ENCODE measurements at places on chromosomes 7 and 10.

- DNase-seq = no peak
Observed at GRCh38 chr7:23472956-23473843, 2.9 kb upstream of the IGF2BP3 start.

GRCh38 chr7:77455321-77455720 is 39.2 kb upstream of the GSAP start:
- DNase-seq = no peak

GRCh38 chr7:132251327-132251659 is 325.0 kb downstream of the PLXNA4 start:
- DNase-seq = no peak

DNA sequence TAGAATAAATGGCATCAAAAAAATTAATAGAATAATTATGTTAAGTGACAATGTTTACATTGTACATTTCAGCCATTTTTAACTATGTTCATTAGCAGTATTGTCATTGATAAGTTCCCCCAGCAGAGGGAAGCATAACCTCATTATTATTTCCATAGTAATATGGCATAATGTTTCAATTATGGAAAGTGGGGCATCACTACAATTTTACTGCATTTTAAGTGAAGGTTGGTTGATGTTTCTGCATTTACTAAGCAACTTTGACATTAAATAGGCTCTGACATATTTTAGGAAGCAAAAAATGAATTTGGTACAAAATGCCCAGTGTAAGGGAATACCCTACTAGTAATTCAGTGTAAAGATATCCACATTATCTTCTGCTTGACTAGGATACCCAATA is 218.3 kb downstream of the SEMA3A start:
- no peak for DNase-seq

- no peak for DNase-seq
Observed at GRCh38 chr7:159020987-159021386, 123.7 kb downstream of the VIPR2 start.

DNA sequence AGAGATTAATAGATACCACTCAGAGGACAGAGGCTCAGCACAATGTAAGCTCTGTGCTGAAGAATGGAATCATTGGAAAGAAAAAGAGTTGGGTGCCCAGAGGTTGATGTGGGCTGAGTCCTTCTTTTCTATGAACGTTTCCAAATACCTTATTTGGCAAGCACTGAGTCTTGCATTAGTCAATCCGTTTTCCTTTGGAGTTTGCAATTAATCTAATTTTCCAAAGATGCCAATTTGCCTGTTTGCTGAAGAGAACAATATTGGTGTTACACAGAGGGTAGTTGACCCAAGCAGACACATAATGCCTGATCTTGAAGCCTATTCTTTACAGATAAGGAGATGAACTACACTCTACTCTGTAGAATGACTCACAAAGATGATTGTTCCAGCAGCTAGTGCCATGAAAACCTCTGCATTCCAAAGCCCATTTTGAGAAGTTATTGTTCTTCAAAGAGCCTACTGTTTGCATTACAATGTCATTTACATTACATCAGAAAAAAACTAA is 55.4 kb upstream of the MET start:
- no peak for DNase-seq

DNA sequence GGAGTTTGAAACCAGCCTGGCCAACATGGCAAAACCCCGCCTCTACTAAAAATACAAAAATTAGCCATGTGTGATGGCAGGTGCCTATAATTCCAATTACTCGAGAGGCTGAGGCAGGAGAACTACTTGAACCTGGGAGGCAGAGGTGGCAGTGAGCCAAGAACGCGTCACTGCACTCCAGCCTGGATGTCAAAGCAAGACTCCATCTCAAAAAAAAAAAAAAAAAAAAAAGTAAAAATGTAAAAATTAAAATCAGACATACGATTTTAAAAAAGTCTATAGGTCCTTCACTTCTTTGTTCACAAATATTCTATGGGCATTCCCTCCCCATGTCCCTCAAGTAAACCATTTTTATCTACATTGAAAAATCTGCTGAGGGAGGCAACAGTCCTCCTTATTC is 34.9 kb upstream of the TLL2 start:
- DNase-seq = no peak

DNA sequence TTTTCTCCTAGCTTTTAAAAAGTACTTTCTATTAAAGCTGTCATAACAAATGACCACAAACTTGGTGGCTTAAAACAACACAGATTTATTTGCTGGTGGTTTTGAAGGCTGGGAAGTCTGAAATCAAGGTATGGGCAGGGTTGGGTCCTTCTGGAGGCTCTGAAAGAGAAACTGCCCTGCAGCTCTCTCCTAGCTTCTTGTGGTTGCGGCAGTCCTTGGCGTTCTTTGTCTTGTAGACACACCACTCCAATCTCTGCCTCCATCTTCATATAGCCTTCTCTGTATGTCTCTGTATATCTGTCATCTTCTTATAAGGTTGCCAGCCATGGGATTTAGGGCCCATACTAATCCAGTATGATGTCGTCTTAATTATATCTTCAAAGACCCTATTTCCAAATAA is 79.4 kb upstream of the PRR15 start:
- DNase-seq = no peak

DNA sequence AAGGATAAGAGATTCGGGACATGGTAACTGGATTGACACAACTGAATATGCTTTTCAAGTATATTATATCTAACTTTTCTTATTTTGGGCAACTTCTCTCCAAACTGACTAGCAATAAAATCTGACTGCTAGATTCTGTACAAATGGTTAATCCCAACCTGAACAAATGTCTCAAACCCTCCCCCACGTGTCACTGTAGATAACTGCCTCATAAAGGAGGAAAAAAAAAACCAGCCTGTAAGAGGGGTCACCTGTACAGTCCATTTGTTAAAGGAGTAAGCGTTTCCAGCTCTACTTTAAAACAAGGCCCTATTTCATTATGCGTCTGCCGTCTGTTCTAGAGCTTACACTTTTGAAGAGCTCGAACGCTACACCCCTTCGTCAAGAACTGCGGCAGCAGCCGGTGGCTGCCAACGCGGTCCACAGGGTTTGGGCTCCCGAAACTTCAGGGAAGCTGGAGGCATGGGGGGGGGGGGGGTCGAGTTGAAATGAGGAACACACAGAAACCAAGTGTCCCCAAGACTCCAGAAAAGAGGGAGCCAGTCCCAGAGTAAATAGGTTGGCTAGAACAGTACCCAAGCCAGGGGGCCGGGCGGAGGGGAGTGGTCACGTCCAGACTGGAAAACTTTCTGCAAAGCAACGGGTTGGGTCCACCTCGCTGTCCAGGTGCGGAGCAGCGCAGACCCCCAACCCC is 492 bp downstream of the COG5 start:
- no peak for DNase-seq

DNA sequence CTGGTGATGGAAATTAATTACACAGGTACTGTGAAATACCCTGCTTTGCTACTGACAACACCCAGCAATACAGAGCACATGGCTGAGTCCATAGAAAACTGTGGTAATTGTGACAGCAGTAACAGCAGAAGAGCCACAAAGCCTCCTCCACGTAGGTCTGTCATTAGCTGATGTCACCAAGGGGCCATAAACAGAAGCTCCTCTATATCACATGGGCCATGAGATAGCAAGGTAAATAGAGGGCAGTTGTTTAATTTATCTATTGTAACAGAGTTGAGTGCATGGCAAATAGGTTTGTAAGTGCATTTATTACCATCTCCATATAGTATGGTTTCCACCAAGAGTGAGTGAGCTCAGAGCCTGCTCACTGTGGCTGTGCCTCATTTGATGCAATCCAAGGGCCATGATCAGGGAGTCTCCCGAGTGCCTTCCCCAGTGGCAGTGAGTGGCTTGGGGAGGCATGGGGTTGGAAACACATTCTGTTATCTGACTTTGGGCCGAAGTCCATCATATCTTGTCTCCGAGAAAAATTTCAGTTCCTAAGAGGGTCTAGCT is 281.2 kb downstream of the SKAP2 start:
- no peak for DNase-seq

- DNase-seq = no peak
Observed at GRCh38 chr7:34133983-34134782, 228.8 kb downstream of the BMPER start.

GRCh38 chr7:906776-907157 is 30.4 kb downstream of the GET4 start:
- no peak for DNase-seq

- DNase-seq = no peak
Observed at GRCh38 chr10:62819141-62819920, 3.2 kb upstream of the EGR2 start.

- no peak for DNase-seq
Observed at GRCh38 chr7:28181416-28181815, 821 bp upstream of the JAZF1 start.

DNA sequence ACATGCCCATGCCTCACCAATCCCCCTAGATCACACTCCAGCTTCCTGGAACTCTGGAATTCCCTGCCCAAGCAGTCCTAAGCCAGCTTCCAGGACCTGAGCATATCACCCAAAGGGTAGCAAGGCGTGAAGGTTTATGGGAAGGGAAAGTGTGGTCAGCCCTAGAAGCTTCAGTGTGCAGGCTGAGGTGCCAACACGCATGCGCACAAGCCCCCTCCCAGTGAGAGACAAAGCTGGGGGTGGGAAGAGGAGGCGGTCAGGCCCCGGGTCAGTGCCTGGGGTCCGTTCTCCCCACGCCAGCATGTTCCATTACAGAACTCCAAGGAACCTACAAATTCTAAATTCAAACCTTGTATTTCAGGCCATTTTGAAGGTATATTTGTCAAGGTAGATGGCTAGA is 103.6 kb upstream of the C7orf33 start:
- DNase-seq = no peak

DNA sequence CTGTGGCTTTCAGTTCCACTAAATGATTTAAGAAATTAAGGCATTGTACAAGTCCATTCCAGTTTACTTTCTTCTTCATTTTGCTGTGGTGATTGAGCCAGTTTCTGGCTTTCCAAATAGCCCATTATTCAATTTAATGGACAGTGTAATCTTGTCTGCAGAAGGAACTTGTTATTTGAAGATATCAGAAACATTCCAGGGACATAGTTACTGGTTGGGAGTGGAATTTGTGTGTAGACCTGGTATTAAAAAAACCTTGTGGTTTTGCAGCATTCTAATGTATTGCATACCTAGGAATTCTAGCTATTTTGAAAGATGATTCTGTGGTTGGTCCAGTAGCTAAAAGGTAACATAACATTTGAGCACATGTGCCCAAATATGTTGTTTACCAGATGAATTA is 72.2 kb downstream of the MCU start:
- DNase-seq = no peak

DNA sequence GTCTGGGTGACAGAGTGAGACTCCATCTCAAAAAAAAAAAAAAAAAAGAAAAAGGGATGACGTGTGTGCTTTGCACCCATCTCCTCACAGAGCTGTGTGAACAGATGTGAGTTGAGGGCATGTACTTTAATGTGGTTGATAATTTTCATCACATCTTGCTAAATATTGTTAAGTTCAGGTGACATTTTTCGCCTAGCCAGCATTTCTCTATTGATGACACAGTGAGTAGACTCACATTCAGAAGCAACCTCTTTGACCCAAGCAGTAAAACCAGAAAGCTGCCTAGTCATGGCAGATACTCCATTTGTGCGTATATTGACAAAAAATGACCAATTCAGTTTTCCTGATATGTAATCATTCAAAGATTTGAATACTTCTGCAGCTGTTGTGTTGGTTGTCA is 126.0 kb downstream of the ATRNL1 start:
- no peak for DNase-seq
